ENCODE measurements at places on chromosomes 5 and 9. TPM values are rescaled to one million over a fixed set of nuclear protein-coding genes. Genes with fewer than 3 reads are reported as not detected.

GRCh38 chr9:123070198-123070597 lies 36.7 kb downstream of the GPR21 start:
- DNase-seq: no peak

GRCh38 chr5:36312953-36313672 lies 11.4 kb upstream of the RANBP3L start:
- no peak for DNase-seq

- no peak for DNase-seq
These were observed 30.6 kb downstream of the TRMO start for GRCh38 chr9:97891736-97892135.

DNA sequence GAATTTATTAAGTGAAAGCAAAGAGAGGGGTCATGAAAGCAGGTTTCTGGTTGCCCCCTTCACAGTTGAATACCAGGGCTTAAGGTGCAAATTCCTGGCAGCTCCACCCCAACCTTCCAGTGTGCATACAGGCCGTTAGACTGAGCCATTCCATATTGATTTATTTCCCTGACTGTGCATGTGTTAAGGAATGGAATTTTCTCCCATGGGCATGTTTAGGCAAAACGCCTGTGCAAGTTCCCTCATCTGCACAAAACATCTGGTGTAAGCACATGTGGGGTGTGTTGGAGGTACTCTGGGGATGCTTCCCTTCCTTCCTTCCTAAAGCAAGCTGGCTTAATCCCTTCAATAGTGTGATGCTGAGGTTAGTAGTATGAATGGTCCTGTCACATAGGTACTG lies 1470.6 kb downstream of the MAT2B start:
- DNase-seq: peak; percentile 0

DNA sequence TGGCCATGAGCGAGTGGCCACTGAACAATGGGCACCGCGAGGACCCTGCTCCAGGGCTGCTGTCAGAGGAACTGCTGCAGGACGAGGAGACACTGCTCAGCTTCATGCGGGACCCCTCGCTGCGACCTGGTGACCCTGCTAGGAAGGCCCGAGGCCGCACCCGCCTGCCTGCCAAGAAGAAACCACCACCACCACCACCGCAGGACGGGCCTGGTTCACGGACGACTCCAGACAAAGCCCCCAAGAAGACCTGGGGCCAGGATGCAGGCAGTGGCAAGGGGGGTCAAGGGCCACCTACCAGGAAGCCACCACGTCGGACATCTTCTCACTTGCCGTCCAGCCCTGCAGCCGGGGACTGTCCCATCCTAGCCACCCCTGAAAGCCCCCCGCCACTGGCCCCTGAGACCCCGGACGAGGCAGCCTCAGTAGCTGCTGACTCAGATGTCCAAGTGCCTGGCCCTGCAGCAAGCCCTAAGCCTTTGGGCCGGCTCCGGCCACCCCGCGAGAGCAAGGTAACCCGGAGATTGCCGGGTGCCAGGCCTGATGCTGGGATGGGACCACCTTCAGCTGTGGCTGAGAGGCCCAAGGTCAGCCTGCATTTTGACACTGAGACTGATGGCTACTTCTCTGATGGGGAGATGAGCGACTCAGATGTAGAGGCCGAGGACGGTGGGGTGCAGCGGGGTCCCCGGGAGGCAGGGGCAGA lies 53.3 kb downstream of the JADE2 start:
- DNase-seq: no peak

DNA sequence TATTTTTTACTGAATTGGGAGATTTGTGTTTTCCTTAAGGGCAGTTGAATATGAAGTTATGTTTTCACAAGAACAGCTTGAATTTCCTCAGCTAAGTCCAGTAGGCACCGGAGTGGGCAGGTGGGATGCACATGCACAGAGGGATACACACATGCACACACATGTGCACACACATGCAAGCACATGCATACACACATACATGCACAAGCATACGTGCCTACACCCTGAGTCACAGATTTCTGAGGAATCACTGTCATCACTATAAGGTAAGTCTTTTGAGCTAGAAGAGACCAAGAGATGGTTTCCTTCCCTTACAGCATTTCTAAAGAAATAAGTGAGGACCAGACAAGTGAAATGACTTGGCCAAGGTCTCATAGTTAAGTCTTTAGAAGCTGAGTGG lies 8.7 kb downstream of the ENTREP1 start:
- DNase-seq: no peak

DNA sequence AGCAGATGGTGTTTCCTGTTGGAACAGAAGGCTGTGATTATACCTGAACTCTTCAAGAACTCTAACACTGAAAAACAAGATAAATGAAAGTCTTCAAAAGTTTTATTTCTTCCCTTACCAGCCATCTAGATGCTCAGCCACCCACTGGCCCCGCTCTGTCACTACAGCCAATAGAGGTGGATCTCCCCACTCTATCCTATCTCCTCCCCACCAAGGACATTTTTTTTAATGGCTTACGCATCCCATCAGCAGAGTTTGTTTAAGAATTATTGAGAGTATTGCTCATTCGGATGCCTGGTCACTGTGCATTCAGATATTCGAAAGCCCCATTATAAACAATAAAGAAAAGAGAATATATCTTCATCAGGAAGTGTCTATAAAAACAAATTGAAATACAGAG lies 159.4 kb downstream of the RASEF start:
- DNase-seq: no peak

The CER1 gene
- not detected for polyA plus RNA-seq

The MEIKIN gene
- not detected for polyA plus RNA-seq

The ACER2 gene
- 11.8 TPM for polyA plus RNA-seq

The MYORG gene
- polyA plus RNA-seq: 7.5 TPM

The DOCK8 gene
- polyA plus RNA-seq: 0.83 TPM

The GFI1B gene
- not detected for polyA plus RNA-seq
